A375 (cell line): ENCODE measurements at places on chromosomes 5 and 9. TPM values are rescaled to one million over a fixed set of nuclear protein-coding genes. Genes with fewer than 3 reads are reported as not detected.

The C1QTNF2 gene
- total RNA-seq: 0.08 and 0.21 TPM in 2 replicates

The SOHLH1 gene
- total RNA-seq: not detected in 2 replicates

The SMIM27 gene
- 2.3 and 5.9 TPM in 2 replicates for total RNA-seq

The WWC1 gene
- total RNA-seq: 3.1 and 4.7 TPM in 2 replicates

The CFAP90 gene
- not detected in 2 replicates for total RNA-seq
